ENCODE measurements at places on chromosomes 3 and 15.

GRCh38 chr15:44023176-44023575 is 171.9 kb downstream of the FRMD5 start:
- no peak for DNase-seq

DNA sequence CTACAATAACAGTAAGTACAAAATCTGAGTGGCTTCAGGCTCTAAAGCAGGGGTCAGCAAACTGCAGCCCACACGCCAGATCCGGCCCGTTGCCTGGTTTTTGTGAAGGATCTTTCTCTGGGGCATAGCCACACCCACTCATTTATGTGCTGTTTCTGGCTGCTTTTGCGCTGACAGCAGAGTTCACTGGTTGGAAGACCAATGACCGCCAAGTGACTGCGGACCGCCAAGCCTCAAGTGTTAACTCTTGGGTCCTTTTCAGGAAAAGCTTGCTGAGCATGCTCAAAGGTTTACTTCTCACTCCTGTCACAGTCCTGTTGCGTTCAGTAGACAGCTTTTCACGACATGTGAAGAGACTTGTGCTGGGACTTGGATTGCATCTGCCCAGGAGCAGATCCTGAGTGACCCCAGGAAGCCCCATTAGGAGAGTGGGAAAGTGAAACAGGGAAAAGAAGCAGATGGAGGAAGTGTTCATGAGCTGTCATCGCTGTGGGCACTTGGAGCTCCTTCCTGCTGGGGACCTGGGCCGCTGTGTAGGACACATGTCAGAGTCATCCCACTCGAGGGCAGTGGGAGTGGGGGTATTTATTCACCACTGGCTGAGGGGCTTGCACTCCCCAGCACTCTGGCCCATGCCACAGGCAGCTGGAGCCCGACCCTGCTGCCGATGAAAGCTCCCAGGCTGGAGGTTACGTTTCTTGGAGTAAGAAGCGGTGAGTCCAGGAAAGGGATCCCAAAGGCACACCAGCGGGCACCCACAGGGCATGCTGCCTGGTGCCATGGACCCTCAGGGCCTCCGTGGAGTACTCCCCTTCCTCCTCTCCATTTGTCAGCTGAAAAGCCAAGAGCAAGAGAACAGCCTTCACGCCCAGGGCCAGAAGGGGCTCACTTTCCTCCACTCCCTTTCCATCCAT is 249.1 kb downstream of the PLCL2 start:
- DNase-seq = no peak

DNA sequence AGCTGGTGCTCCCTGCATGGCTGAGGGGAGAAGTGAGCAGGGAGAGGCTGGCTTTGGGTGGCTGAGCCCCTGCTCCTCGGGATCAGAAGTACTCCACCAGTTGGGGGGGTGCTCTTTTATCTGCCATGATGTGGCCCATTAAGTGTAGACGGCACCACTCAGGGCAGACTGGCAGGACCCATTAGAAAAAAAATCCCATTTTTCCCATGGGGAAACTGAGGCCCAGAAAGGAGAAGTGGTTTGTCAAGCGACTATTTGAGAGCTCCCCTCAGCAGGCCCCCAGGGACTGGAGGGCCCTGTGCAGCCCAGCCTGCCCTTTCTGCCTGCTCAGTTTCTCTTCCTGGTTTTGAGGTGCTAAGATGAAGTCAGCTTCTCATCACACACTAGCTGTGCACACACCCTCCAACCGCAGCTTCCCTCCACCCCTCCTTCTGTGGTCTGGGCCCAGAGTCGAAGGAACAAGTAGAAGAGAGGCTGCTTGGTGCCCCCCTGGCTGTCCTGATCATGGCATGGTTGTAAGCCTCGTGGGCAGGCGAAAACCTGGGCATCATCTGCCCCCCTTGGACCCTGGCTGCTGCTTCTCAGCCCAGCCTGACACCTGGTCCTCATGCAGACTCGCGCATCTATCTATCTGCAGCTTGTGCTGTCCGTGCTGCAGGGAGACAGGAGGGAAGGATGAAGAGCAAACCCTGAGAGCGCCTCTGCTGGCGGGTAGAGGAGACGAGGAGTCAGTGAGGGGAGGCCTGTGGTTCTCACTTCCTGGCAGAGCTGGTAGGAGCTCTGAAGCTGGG is 5.6 kb downstream of the CSK start:
- DNase-seq = peak; percentile 78

DNA sequence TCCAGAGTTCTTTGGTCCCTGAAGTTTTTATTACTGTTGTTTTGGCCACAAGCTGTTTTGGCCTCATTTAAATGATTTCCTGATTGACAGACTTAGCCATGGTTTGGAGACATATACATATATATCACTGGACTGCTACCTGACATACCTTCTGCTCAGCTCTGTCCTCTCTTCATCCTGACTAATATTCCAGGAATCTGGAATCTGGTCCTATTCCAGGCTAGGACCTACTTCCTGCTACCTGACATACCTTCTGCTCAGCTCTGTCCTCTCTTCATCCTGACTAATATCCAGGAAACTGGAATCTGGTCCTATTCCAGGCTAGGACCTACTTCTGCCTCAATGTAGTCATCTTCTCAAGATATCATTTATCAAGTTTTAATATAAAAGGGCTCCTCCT is 724.4 kb upstream of the ROBO1 start:
- DNase-seq = no peak

All from stimulated activated CD8-positive, alpha-beta memory T cell treated with anti-CD3 and anti-CD28 coated beads, Interleukin-12 subunit alpha, Interleukin-12 subunit beta, amount 100 ng/mL, for 4 hours (primary cell).